Activated CD8-positive, alpha-beta memory T cell treated with anti-CD3 and anti-CD28 coated beads, Interleukin-2, amount 50 U/mL, for 48 hours (primary cell): ENCODE measurements at places on chromosomes 16 and 17.

DNA sequence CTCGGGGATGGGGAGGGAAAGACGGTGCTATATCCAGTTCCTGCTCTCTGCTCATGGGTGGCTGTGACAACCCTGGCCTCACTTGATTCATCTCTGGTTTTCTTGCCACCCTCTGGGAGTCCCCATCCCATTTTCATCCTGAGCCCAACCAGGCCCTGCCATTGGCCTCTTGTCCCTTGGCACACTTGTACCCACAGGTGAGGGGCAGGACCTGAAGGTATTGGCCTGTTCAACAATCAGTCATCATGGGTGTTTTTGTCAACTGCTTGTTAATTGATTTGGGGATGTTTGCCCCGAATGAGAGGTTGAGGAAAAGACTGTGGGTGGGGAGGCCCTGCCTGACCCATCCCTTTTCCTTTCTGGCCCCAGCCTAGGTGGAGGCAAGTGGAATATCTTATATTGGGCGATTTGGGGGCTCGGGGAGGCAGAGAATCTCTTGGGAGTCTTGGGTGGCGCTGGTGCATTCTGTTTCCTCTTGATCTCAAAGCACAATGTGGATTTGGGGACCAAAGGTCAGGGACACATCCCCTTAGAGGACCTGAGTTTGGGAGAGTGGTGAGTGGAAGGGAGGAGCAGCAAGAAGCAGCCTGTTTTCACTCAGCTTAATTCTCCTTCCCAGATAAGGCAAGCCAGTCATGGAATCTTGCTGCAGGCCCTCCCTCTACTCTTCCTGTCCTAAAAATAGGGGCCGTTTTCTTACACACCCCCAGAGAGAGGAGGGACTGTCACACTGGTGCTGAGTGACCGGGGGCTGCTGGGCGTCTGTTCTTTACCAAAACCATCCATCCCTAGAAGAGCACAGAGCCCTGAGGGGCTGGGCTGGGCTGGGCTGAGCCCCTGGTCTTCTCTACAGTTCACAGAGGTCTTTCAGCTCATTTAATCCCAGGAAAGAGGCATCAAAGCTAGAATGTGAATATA is 4.8 kb upstream of the LASP1NB start:
- peak; percentile 43 for DNase-seq

GRCh38 chr17:69222707-69223258 is 5.8 kb downstream of the ABCA10 start:
- no peak for DNase-seq

DNA sequence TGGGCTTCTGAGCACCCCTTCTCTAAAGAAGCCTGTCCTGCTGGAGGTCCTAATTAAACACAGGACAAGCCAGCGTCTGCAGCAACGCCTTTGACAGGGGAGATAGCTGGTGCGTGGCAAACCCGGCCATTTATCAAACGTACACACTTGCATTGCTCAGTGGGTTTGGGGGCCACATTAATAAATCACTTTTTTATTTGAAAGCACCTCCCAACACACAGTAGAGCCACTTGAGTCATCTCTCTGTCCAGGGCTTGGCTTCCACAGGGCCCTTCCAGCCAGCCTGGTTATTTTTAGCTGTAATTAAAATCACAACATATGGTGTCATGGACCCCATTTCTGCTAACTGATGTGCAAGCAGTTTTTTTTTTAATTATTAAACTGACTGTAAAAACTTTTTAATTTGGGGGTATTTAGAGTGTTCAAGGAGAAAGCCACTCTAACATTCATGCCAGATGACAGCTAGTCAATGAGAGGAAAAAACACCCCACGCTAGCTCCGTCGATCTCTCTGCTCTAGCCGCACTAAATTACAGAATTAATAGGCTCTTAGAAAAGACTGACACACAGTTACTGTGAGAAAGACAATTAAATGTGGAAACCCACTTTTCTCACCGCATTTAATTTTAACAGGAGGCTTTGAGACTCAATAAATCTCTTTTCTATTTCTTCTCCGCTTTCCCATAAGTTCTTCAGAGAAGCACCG is 201.0 kb upstream of the WSCD1 start:
- no peak for DNase-seq

DNA sequence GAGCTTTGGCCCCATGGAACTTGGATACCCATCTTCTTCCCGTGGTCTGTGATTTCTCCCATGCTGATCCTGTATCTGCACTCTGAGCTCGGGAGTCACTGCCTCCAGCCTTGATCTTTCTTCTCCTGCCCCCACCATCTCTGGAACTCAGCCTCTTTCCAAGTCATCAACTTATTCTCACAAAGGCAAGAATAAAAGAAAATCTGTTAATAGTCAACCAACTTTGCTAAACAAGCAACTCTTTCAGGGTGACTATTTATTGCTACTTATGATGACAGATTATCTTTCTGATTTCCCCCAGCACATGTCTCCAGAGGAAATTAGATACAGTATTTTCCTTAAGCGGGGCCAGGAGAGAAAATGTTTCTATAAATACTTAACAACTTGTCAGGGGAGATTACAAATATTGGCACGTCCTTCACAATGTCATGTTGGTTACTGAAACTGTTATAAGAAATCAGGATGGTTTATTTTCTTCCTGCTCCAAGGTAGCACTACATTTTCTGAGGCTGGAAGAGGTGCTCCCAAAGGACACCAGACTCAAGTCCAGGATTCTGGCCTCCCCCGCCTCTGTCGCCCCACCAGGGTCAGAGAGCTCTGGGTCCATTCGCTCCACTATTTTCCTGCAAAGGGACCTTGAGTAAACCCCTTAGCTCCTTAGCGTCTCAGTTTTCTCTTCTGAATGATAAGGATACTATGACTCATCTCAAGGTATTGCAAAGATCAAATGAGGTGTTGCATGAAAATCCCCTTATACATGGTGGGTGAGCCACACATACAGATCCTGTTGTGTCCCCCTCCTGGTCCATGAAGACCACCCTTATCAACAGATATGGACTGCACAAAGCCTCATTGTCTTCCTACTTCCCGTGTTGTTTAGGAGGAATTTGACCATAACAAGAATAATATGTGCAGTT is 205.2 kb upstream of the WSCD1 start:
- DNase-seq, result no peak

- no peak for DNase-seq
Measured at GRCh38 chr16:50856991-50857390, 115.1 kb downstream of the CYLD start.

- DNase-seq, result no peak
Measured at GRCh38 chr16:25433388-25433787, 175.7 kb upstream of the ZKSCAN2 start.

GRCh38 chr16:12559714-12560113 is 244.0 kb downstream of the CPPED1 start:
- no peak for DNase-seq

DNA sequence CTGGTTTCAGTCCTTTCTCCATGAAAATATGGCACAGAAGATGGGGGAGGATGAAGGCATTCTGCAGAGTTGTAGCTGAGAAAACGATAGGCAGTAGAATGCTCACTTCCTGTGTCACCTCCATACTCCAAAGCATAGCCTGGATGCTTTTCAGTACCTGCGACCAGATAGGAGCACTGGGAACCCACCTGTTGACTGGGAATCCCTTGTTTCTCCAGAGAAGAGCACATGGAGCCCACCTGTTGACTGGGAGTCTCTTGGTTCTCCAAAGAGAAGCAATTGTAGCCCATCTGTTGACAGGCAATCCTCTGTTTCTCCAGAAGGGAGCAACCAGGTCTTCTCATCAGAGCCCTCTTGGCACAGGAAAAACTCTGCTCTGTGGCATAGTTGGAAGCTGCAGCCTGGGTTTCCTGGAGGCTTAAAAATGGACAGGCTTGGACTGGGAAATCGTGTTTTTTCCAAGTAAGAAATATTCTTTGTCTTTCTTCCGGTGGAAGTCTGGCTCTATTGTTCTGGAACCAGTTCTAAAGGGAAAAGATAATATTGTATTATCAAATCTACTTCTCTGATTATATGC is 13.2 kb downstream of the TERF2IP start:
- no peak for DNase-seq

GRCh38 chr17:3755335-3756030 is 31.8 kb downstream of the HASPIN start:
- no peak for DNase-seq

GRCh38 chr16:47499080-47499699 is 38.1 kb downstream of the PHKB start:
- DNase-seq, result no peak

- no peak for DNase-seq
Measured at GRCh38 chr16:683396-684070, 601 bp downstream of the JMJD8 start.

DNA sequence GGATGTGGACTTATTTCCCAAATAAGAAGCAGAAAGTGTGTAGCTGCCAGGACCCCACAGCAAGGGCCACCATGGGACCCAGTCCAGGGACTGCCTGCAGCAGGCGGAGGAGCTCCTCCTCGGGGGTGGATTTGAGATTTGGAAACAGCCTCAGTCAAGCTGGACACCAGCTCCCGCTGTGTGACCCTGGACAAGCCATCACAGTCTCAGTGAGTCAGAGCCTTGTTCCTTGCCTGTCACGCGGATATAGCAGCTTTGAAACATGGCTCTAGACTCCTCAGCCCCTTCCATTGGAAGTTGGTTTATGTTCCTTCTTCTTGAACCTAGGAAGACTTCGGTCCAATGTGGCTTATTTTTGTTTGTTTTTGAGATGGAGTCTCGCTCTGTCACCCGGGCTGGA is 12.5 kb upstream of the DPEP1 start:
- DNase-seq, result no peak

GRCh38 chr17:74212913-74213791 is at the start of gene TTYH2:
TTYH2 (plus strand) TSS chr17:74213571; CDS start chr17:74213588, 17 bp downstream.
- DNase-seq, result peak; percentile 87

- peak; percentile 97 for DNase-seq
Measured at GRCh38 chr16:30075503-30076275, at the start of gene PPP4C. PPP4C (plus strand) TSS chr16:30075994; CDS start chr16:30076378, 384 bp downstream.

- no peak for DNase-seq
Measured at GRCh38 chr17:56812901-56813388, 20.8 kb downstream of the C17orf67 start.

DNA sequence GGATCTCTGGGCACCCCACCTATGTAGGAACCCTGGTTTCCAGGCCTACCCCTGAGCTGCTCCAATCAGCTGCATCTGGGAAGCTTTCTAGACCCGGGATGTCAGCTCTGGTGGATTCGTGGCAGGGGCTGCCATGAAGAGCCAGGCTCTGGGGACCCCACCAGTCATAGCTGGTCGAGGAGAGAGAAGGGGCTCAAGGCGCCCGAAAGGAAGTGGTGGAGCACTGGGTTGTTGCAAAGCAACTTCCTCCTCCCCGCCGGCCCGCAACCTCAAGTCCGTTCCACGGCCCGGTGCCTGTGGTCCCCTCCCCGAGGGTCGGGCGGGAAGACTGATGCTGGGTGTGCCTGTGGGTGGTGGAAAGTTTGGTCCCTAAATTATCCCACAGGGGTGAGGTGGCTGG is 10.2 kb downstream of the TBKBP1 start:
- peak; percentile 63 for DNase-seq

GRCh38 chr17:49910094-49910857 is 58.7 kb upstream of the DLX4 start:
- DNase-seq, result peak; percentile 64

GRCh38 chr17:61403801-61404662 is 4.4 kb downstream of the TBX2 start:
- no peak for DNase-seq

DNA sequence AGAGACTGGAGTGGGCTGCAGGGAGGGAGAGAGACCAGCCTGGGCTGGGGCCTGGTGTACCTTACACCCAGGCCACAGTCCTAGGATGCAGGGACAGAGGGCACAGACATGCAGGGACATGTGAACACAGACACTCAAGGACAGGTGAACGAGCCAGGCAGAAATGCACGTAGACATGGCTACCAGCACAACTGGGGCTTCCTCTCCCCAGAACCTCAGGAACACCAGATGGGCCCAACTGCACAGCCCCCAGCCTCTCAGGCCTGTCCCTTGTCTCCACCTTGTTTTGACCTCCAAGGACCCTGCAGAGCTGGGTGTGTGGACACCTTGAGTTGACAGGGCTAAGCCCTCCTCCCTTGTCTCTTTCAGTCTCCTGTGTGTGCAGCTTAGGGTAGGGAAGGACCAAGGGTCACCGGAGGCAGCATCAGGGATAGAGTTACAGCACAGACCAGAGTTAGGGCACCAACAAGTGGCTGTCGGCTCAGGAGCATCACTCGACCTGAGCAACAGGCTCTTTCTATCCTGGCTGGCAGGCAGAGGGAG is 9.2 kb downstream of the SEZ6 start:
- DNase-seq, result no peak

DNA sequence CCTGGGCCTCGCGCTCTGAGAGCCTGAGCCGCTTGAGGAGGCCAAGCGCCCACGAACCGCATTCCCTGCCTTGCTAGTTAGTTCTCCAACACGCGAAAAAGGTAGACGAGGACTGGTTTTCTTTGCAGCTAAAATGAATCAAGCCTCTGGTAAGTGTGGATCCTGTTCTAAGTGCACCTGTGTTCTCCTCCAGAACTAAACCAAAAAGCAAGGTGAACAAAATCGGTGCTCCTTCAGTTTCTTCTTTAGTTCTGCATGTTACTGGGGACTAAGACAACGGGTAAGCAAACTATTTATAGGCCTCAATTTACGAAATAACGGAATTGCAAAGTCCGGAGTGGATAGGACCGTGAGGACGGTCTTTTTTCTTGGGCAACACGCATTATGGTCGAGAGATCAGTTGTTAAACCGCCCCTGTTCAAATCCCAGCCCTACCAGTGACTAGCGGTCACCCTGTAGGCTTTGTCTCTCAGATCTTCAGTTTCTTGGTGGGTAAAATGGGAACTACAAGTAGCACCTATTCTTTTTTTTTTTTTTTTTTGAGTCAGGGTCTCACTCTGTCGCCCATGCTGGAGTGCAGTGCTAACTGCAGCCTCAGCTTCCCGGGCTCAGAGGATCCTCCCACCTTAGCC is 993 bp upstream of the ANKRD11 start:
- no peak for DNase-seq

GRCh38 chr17:57603978-57604377 is 141.1 kb downstream of the CCDC182 start:
- DNase-seq, result peak; percentile 76

- no peak for DNase-seq
Measured at GRCh38 chr16:35252356-35252936, 1793.0 kb downstream of the TP53TG3F start.

GRCh38 chr16:67423611-67424260 is 7.2 kb upstream of the HSD11B2 start:
- no peak for DNase-seq

DNA sequence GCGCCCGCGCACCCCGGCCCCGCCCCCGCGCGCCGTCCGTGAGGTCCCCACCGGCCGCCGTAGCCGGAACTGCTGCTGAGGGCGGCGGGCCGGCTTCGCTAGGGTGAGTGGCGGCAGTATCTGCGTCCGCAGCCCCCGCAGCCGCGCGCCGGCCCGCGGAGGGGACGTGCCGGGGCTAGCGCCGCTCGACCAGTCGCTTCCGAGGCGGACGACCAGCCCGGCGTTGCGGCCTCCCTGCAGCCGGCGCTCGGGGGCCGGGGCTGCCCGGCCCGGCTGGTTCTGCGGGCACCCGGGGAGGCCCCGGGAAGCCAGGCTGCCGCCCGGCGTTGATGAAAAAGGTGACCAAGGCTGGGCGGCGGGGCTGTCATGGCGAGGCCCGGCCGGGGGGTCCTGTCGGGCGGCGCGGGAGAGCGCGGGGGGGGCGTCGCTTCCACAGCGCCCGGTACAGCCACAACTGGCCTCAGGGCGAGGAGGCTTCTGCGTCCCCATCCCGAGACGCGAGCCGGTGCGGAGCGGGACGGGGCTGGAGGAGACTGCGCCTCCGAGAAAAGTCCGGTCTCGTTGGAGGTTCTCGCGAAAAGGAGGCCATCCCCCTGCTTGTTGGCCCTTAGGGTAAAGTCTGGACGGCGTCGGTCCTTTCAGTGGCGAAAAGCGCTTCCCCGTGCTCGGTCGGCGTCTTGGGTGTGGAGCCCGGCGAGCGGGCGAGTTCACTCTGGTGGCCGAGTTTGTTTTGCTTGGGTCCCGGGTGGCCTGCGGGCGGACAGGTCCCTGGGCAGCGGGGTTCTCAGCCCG is at the start of gene CRAMP1:
Gene CRAMP1 (plus strand): TSS at position 41 of the 792 bp plus-strand sequence. CDS start 2,280 bp downstream, outside the sequence.
- DNase-seq, result peak; percentile 65

GRCh38 chr17:27907976-27908558 is 14.9 kb upstream of the LYRM9 start:
- no peak for DNase-seq
